ENCODE measurements at places on chromosomes 2 and 18.

DNA sequence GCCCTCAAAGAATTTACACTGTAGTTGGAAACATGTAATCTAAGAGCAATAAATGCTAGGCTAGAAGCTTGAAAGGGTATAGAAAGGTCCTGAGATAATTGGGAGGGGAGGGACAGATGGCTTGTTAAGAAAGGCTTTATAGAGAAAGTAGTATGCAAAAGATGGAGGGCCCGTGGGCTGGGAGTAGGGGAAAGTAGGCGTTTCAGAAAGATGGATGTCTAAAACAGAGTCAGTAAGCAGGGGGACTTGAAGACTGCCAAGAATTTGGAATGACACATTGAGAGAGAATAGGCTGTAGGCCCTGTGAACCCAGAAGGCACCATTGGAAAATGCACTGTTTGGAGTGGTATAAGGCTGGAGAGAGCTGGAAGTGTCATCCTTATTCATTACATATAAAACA lies 822 bp downstream of the PSMG2 start:
- peak; percentile 46 for DNase-seq

- no peak for DNase-seq
Measured at GRCh38 chr2:77005522-77005921, 516.7 kb downstream of the LRRTM4 start.

GRCh38 chr18:24659827-24660720 lies 199.6 kb downstream of the HRH4 start:
- DNase-seq = peak; percentile 2

GRCh38 chr2:129812071-129812470 lies 167.4 kb upstream of the RAB6C start:
- no peak for DNase-seq

DNA sequence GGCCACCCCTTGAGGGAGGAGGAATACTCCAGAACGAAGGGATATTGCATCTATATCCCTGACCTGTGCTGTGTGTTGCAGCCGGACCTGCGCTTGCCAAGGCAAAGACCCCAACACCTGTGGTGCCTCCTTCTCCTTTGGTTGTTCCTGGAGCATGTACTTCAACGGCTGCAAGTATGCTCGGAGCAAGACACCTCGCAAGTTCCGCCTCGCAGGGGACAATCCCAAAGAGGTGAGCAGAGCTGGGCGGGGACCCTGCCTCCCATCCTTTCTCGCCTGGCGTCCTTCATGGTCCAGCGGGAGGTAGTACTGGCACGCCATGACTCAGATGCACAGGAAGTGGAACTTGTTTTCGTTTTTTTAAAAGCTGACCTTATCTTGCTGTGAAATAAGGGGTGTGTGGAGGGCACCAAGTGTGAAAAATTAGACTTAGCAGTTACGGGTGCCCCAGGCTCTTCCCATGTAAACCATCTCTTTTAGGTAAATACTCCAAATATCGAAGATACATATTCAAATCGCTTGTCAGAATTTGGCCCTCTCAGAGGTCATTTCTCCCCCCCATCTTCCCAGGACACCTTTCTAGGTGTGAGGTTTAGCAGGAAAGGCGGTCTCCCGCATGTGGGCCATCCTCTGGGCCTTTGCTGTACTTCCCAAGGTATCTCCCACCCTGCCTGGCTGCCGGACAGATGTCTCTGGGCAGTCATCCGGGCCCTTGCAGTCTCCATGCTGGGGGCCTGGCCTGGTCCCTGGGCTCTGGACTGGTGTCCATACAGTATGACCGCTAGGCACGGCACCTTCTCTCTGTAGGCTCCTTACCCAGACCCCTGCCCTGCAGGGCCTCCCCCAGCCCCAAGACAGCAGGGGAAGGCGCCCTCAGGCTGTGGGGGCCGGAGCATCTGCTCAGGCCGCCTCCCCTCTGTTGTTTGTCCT lies 57.6 kb downstream of the BOLA3 start:
- no peak for DNase-seq

- no peak for DNase-seq
Measured at GRCh38 chr2:125274718-125275117, 1249.6 kb downstream of the CNTNAP5 start.

- DNase-seq = no peak
Measured at GRCh38 chr18:31244771-31245394, 73.1 kb upstream of the DSG1 start.

GRCh38 chr2:36854241-36854640 lies 112.1 kb downstream of the STRN start:
- no peak for DNase-seq

DNA sequence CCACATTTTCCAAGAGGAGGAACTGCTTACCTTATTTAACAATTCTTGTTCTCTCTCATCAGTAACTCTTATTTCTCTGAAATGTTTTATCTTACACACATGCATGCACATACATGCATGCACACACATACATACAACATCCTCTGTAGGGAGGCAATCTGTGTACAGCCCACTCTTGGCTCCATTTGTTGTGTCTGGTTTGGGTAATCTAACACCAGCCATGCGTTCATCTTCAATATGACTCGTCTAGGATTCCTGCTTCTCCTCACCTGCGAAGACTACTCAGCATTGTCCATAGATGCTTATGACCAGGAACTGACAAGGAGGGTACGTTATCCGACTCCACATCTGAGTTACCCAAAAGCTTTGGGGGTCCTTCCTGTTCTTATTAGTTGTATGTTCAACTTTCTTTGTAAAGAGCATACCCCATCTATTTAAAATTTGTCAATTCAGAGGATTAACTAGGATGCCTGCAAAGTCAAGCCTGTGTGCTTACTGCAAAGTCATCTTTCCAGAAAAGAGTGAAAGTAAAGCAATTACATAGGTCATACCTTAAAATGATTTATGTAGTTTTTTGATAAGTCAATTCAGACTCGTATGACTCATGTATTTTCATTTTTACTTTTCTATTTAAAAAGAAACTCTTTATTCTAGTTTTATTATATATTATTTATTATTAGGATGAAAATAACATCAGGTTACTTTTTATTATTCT lies 18.2 kb downstream of the LYPD6B start:
- DNase-seq = no peak

GRCh38 chr2:110674620-110675555 lies 3.0 kb downstream of the BUB1 start:
- no peak for DNase-seq

DNA sequence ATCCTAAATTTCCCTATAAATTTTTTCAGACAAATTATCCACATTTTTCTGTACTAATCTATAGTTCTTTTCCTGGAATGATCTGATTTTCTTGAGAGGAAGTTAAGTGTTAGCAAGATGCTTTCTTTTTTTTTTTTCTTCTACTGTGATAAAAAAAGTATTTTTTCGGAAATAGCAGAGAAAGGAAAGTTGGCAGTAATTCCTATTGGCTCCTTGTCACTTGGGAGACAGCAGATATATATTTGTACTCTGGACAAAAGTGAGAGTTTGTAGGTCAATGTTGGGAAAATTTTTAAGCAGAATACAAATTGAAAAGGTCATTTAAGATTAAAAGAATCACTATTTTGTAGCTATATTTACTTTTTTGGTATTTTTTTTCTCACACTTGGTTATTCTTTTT lies 635.7 kb upstream of the NRXN1 start:
- DNase-seq = no peak

- no peak for DNase-seq
Measured at GRCh38 chr2:140604788-140605187, 1526.0 kb downstream of the LRP1B start.

DNA sequence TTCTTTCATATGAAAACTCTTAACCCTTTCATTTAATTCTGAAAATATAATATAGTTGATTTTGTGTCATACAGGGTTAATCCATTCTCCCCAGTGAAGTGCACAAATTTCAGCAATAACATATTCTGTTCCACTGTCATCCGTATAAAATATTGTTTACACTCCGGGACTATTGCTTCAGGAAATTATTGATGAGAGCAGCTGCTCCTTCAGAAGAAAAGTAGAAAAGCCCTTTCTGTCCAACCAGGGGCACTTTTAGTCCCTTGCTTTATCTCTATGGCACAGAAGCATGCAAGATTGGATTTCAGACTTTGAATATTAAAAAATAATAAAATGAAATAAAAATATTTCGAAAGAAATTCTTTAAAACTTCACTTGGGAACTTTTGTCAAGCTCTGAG lies 535.7 kb upstream of the SLC39A10 start:
- DNase-seq = no peak

DNA sequence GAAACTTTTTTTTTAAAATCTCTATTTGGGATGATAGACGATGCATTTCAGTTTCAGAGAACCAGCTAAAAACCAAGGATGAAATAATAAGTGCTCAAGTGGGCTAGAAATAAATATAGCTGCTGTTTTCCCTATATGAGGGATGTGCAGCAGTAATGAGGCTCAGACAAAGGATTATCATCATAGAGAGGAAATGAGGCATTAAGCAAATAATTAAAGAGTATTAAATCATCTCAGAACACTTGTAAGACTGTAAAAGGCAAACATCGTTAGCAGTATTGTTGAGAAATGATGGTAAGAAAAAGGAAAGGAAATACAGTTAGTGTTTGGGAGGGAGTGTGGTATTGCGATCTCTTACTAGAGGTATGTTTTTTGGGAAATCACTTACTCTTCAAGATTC lies 233.5 kb downstream of the TGIF1 start:
- DNase-seq = no peak

- no peak for DNase-seq
Measured at GRCh38 chr18:74529378-74529777, 4.9 kb upstream of the CNDP1 start.

GRCh38 chr18:26416652-26417150 lies 131.7 kb downstream of the KCTD1 start:
- DNase-seq = no peak

DNA sequence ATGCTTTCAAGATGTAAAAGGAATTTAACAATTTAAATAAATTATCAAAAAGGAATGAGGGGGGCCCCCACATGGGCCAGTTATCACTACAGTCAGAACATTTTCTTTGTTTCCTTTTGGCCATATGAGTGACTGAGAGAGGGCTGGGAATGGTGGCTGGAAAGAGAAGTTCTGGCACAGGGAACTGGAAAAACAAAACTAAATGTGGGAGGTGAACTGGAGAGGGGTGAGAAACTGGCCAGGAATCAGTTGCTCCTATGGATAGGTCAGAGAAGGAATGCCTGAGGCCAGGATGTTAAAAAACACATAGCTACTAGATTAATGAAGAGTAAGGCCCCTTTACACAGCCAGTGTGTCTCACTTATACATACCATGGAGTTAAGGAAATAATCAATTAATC lies 121.0 kb downstream of the RBMS1 start:
- DNase-seq = no peak

- peak; percentile 91 for DNase-seq
Measured at GRCh38 chr2:203340791-203341487, 12.7 kb downstream of the ABI2 start.

GRCh38 chr2:29921560-29921915 lies at the start of gene ALK:
TSS of gene ALK (minus strand) at chr2:29921586. CDS start at chr2:29920659, 927 bp downstream.
- peak; percentile 95 for DNase-seq

- peak; percentile 71 for DNase-seq
Measured at GRCh38 chr2:239397931-239398471, 2.8 kb downstream of the HDAC4 start.

- DNase-seq = no peak
Measured at GRCh38 chr2:180412219-180412618, 405.1 kb upstream of the CWC22 start.

GRCh38 chr18:57586251-57587049 lies at the start of gene FECH:
TSS of gene FECH (minus strand) at chr18:57586702. CDS start at chr18:57586620, 82 bp downstream.
- DNase-seq = peak; percentile 86

- peak; percentile 45 for DNase-seq
Measured at GRCh38 chr18:28960146-28960545, 783.2 kb upstream of the CDH2 start.

DNA sequence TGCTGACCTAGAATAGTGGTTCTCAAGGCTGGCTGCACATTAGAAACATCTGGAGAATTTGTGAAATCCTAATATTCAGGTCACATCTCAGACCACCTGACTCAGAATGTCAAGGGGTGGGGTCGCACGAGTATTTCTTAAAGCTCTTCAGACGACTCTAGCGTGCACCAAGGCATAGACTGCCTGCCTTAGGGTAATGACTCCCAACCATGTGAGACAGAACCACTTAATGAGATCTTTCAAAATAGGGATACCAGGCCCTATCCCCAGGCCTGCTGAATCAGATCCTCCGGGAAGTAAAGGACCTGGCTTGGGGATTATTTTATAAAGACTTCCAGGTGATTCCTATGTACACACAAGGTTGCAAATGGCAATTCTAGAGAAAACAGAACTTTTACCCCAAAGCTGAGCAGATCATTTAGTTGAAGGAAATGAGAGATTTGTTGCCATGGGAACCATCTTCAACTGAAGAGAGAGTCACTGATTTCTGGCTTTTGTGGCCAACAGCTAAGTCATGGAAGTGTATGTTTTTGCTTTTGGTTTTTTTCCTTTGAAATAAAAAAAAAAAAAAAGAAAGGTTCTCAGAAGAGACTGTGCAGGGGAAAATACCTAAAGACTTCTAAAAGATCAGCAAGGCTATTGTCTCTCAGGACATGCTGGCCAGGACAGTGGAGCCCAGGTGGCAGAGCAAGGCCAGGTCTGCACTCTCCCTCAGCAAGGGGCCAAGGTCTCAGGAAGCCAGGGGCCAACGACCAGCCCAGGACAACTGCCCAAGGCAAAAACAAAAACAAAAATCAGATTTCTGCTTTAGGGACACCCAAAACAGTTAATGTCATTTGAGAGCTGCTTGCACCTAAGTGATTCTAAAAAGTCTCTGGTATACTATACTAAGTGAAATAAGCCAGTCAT lies 15.3 kb upstream of the LOXHD1 start:
- peak; percentile 57 for DNase-seq

- peak; percentile 92 for DNase-seq
Measured at GRCh38 chr2:208025037-208025813, at the start of gene PLEKHM3. TSS of gene PLEKHM3 (minus strand) at chr2:208025527. CDS start at chr2:208001639, 23,888 bp downstream.

GRCh38 chr2:229099231-229099630 lies 171.9 kb downstream of the PID1 start:
- DNase-seq = no peak

GRCh38 chr2:74149247-74149525 lies 1.5 kb upstream of the BOLA3 start:
- DNase-seq = no peak

- no peak for DNase-seq
Measured at GRCh38 chr18:3919396-3920061, 469.6 kb downstream of the TGIF1 start.

- no peak for DNase-seq
Measured at GRCh38 chr2:200051611-200051945, 96.2 kb downstream of the MAIP1 start.

DNA sequence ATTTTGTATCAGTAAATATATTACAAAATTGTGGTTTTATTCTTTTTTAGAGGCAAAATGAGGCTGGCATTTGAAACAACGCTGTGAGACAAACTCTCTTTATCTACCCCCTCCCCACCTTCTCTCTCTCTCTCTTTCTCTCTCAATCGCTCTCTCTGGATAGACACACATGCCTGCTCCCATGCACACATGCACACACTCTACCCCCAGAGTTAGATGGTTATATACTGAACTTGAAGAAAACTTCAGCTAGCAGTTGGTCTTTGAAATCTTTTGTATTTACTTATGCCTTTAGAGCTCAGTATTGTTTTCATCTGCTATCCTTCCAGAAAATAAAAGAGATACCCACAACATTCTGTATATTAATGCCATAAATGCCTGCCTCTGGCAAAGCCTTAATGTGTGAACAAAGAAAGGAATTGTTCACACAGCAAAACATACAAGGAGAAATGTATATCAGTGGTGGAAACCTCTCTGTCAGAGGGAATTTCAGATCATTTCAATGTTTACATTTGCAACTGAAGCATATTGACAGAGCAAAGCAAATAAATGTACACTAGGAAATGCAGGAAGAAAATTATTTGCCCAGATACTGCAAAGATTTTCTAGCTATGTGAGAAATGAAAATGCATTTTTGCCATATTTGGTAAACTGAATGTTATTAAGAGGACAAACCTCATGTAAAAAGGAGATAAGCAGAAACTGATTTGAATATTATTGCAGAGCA lies 217.0 kb upstream of the UBE2E3 start:
- DNase-seq = peak; percentile 7

- no peak for DNase-seq
Measured at GRCh38 chr2:239166201-239166834, 234.5 kb downstream of the HDAC4 start.

Data from adipocyte (in vitro differentiated cells).